Stimulated activated CD8-positive, alpha-beta memory T cell treated with anti-CD3 and anti-CD28 coated beads, Interleukin-4, amount 100 ng/mL, for 1 hour (primary cell): ENCODE measurements at places on chromosomes 1 and 21.

DNA sequence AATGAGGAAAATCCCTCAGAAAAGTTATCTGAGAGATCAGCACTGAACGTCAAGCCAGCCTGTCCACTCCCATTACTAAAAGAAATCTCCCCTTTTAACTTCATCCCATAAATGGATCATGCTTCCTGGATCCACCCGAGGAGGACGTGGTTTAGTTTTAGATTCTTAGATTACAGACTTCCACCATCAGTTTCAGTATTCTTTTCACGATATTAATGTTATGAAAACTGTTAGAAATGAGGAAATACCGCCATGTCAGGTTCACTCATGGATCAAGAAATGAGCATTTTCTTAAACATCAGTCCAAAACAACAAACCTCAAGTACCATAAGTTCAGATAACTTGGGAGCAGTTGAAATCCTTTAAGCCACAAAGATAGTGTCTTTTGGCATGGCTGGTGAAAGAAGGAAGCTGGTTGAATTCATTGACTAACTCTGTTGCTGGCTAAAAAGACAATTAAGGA lies 49.8 kb downstream of the NFIA start:
- DNase-seq = no peak

DNA sequence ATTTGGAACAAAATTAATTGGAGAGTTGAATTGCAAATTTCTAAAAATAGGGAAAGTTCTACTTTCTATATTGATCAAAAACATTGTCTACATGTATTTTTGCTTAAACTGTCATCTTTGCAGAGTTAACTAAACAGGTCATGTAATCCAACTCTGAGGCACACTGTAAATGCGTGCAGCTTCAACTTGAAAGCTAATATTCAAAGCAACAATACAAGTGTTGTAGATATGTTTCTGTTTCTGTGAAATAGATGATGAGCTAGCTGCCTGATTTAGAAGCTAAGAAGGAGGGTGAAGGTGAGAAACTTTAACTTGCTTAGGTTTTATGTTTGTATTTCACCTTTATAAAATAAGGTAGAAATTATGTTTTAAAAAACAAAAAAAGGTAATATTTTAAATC lies 77.2 kb downstream of the IVNS1ABP start:
- no peak for DNase-seq

GRCh38 chr1:155499953-155500639 lies 62.5 kb downstream of the ASH1L start:
- DNase-seq = no peak

GRCh38 chr1:226674892-226675714 lies 64.0 kb downstream of the ITPKB start:
- peak; percentile 40 for DNase-seq

DNA sequence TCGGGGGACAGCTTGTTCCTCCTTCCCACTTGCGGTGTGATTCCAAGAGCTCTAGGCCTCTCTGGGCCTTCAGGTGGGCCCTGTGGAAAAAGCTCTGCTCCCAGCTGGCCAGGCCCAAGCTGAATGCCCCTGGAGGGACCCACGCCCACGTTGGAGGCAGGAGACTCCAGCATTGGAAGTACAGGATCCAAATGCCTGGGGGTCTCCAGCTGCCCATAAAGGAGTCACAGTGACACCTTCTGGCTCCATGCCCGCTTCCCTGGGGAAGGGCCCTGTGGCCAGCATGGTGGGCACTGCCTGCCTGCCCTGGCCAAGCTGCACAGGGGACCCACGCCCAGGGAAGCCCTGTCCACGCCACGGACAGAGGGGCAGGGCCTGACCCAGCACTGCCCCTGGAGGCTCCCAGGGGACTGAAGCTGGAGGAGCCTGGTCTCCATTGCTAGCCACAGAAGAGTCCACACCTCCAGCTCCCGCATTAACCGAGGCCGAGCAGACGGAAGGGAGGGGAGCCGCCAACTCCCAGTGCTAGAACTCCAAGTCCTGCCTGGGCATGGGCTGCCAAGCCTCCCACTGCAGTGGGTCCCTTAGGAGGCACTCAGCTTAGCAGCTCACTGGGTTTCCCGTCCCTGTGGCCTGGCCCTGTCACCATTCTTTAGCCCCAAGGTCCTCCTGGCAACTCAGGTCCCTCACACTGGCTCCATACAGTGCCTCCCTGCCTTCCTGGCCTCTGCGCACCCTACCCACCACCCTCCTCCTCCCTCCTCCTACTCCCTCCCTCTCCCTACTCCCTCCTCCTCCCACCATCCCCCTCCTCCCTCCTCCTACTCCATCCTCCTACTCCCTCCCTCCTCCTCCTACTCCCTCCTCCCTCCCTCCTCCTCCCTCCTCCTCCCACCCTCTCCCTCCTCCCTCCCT lies 41.9 kb downstream of the WNT9A start:
- DNase-seq = no peak

- no peak for DNase-seq
Measured at GRCh38 chr1:96955307-96956012, 233.9 kb downstream of the PTBP2 start.

GRCh38 chr1:33008051-33008914 lies 28.4 kb downstream of the AK2 start:
- DNase-seq = no peak

- DNase-seq = no peak
Measured at GRCh38 chr1:242623756-242624155, 99.3 kb upstream of the PLD5 start.

GRCh38 chr21:45003331-45004058 lies 63.7 kb downstream of the SLX9 start:
- DNase-seq = no peak

- DNase-seq = no peak
Measured at GRCh38 chr1:183435497-183435896, 17.3 kb upstream of the NMNAT2 start.

DNA sequence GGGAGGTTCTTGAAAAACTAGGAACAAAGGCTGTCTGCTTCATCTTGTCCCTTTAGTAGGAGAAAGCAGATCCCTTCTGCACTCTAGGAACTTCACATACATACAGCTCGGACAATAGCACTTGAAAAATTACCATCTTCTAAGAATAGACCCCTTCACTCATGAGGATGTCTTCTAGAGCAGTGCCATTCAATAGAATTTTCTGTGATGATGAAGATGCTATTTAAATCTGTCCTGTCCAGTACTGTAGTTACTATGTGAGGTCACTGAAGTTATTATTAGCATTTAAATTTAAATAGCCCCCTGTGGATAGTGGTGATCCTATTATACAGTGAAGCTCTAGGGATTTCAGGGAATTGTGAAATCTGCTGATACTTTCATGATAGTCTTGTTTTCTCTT lies 46.4 kb upstream of the RAB3GAP2 start:
- no peak for DNase-seq

GRCh38 chr21:28899744-28900143 lies 92.9 kb downstream of the LTN1 start:
- no peak for DNase-seq

- no peak for DNase-seq
Measured at GRCh38 chr1:171922999-171923398, 81.7 kb downstream of the DNM3 start.

GRCh38 chr1:115432061-115432460 lies 94.0 kb upstream of the NGF start:
- no peak for DNase-seq

DNA sequence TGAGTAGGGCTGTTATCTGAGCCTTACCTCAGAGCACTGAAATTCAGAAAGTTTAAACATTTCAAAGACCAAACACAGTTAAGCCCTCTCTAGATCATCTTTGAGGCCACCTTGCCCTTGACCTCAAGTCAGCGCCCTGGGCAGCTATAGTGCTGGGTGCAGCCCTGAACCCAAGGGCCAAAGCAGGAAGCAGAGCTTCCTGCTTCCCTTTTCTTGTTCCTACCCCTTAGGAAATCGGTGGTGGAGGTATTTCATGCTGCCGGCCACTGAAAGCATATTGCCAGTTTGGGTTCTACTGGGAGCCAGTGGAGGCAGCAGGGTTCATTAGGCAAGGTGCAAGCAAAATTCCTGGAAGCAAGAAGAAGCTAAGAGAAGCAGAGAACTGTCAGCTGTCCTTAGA lies 26.1 kb downstream of the CD244 start:
- no peak for DNase-seq

GRCh38 chr1:18794051-18794450 lies 65.4 kb downstream of the TAS1R2 start:
- no peak for DNase-seq

- DNase-seq = no peak
Measured at GRCh38 chr1:14487671-14488070, 110.8 kb upstream of the KAZN start.

DNA sequence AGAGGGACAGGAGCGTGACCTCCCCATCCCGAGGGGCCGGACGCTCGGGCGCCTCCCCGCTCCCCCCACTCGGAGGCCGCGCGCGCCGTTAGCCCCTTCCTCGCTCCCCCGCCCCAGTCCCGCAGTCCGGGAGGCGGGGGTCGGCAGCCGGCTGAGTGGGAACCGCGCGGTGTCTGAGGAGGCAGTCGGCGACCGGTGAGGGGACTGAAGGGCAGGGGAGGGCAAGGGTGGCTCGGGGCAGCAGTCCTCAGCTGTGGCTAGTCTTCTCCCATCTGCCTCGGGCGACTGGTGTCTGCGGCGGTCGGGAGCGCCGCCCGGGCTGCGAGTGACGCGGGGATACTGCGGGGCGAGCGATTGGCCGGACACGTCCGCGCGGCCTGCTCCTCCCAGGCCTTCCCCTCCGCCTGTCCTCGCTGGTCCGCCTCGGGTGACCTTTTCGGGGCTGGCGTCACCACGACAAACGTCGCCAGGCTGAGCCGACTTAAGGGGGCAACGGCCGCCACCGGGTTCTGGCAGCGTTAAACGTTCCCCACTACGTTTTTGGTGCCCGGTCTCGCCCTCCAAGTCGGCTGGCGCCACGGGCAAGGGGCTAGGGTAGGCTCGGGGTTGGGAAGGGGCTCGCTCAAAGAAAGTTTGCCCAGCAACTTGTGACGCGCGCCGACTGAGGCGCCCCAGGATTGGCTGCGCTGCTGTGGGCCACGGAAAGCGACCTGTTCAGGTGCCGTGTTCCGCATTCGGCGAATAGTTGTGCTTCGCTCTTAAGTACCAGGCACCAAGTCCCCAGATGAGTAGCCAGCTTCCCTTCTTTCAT lies 538 bp downstream of the ZNF672 start:
- peak; percentile 72 for DNase-seq

- no peak for DNase-seq
Measured at GRCh38 chr1:14986168-14986567, 167.4 kb upstream of the TMEM51 start.

GRCh38 chr1:23963617-23964234 lies 4.1 kb downstream of the PNRC2 start:
- DNase-seq = no peak

DNA sequence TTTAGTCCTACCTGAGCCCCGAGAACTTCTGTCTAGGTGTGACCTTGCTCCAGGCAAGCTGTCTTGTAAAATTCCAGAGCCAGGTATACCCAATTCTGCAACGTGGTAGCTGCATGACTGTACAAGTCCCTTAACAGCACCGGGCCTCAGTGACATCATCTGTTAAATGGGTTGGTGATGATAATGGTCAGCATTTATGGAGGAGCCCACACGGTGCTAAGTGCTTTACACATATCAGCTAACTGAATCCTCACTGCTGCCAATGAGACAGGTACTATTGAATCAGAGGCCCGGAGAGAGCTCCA lies 37.2 kb upstream of the PADI1 start:
- DNase-seq = no peak

- no peak for DNase-seq
Measured at GRCh38 chr1:111873460-111874030, 115.9 kb downstream of the KCND3 start.

- no peak for DNase-seq
Measured at GRCh38 chr1:43452789-43453441, 816 bp downstream of the HYI start.

DNA sequence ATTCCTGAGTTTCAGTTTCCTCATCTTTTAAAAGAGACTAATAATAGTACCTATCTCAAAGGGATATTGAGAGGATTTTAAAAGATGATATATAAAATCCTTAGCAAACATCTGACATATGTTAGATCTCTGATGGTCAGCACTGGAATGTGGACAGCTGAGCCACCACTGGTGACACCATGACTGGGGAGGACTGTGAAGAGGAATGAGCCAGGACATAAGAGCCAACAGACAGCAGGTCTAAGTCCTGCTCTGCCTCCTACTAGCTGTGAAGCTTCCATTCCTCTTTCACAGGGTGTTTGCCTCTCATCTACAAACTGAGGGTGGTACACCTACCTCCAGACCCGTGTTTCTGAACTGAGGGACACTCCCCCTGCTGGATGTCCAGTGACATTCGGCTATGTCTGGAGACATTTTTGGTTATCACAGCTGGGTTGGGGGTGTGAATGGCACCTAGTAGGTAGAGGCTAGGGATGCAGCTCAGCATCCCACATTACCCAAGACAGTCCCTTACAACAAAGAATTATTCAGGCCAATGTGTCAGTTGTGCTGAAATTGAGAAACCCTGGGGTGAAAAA lies 109.1 kb upstream of the OLIG2 start:
- no peak for DNase-seq

GRCh38 chr21:42739061-42739931 lies 85.9 kb downstream of the PDE9A start:
- no peak for DNase-seq
